ENCODE measurements at places on chromosomes 6 and 20.

DNA sequence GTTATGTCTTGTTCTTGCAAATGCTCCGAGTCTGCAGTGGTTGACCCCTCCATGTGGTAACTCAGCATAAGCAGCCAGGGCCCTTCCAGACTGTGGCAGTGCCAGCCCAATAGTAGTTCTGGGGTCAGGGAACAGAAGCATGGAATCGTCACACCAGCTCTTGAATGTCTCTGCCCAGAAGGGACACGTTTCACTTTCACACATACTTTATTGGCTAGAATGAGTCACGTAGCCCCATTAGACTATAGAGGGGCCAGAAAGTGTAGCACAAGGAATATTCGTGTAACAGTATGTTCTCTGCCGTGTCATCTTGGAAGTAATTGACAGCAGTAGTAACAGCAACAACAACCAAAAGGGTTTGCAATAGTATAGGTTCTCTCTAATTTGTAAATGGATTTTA is 254.7 kb downstream of the FARS2 start:
- no peak for DNase-seq

DNA sequence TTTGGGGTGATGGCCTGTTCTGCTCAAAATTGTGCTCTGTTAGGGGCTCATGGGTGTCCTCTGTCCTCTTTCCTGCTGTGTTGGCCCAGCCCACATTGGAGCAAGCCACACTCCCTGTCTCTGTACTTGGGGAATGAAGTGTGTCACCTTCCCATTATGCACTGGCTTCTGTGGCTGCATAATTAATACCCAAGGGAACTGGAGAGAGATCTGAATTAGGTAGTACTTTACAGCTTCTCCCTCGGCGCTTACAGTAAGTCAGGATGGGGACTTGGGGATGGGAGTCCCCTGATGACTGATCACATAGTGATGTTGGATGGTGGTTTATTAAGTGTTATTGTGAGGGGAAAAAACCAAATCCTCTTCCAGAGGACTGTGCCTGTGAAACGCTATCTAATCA is 116.6 kb downstream of the FOXO3 start:
- no peak for DNase-seq

DNA sequence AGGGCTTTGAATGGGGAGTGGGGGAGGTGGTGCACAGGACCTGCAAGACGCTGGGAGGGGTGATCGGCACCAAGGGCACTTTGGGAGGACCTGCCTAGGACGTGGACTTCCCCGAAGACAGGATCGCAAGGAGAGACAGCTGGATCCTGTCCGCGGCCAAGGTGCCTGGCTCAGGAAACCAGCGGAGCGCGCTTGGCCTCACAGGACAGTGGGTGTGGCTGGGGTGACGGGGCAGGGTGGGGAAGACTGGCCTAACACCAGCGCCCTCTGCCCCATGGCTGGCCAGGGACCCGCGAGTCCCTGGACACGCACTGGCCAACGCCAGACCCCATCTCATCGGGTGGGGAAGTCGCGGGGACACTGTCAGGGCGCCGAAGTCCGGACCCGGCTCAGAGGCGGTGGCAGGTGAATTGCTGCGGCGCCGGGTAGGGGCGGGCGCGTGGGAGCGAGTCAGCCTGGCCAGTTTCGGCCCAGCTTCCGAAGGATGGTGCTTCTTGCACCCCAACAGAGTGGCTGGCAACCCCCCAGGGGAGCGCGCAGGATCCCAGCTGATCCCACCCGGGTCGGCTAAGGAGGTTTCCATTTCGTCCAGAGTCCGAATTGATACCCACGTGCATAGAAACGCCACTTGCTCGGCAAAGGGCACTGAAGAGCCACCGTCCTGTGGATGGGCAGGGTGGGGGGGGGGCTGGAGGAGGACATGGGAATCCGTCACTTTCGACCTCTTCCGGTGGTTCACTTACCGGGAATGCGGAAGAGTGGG is 785 bp upstream of the THBD start:
- DNase-seq, result no peak

- DNase-seq, result peak; percentile 70
Observed at GRCh38 chr6:26595669-26596269, 984 bp upstream of the ABT1 start.

DNA sequence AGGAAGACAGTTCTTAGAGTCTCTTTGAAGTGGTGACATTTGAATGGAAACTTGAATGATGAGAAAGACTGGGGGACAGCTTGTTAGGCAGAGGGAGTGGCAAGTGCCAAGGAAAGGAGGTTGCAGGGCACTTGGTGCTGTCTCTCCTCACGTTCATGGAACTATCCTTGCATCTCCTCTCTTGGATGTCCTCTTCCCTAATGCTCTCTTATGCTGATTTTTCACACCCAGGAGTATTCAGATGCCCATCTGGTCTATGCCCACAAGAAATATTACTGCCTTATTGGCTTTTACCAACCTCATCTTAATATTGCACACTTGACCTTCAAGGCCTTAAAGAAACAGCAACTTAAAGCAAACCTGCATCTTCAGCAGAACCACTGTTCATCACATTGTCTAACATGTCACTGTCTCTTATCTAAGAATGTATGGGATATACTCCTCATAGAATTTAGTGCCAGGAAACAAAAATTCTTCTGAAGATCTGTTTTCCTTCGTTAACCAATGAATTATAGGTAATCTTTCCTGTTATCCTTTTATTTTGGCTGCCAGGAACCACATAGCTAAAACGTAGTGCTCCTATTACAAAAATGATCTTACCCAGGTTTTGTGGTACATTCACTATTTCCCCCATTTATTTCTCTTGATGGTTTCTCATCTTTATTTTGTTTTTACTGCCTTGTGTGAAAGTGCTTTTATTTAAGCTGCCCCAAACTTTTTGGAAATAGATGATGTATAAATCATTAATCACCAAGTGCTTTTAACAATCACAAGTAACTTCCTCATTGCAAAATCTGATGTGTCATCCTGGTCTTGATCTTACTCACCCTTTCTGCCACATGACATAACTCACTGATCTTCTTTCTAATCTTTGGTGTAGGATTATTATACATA is 12.8 kb downstream of the RGS17 start:
- DNase-seq, result peak; percentile 88

DNA sequence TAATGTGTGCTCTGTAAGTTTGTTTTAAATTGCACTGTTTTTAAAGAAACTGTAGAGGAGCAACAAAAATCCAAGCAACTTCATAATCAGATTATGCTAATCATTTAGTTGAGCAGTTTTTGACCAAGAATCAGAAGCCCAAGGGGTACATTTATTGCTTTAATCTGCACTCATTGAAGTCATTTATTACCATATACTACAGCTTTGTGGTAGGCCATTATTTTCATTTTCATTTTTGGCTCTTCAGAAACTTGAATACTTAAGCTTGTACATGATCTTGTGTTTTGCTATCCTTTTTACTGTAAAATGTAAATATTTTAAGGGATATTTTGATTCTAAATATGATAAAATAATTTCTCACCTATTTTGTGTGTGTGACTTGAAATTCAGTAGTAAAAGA is 78.5 kb downstream of the PHF3 start:
- no peak for DNase-seq

GRCh38 chr6:31162463-31163165 is 4.2 kb downstream of the TCF19 start:
- no peak for DNase-seq

DNA sequence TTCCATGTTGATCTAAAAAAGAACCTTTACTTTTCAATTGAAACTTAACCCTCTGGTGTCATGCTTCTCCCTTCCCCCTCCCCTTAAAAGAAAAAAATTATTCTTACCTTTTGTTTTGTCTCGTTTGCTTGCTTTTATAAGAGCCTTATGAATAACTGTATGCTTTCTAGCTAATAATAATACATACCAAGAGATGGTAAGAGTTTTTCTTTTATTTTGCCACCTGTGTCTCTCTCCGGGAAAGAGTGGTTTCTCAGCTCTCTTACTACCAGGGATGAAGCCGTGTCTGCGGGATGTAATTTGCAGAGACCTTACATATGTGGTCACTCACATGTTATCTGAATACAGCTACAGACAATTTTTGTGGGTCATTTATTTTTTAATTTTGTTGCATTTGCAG is 7.7 kb downstream of the STX16 start:
- no peak for DNase-seq

DNA sequence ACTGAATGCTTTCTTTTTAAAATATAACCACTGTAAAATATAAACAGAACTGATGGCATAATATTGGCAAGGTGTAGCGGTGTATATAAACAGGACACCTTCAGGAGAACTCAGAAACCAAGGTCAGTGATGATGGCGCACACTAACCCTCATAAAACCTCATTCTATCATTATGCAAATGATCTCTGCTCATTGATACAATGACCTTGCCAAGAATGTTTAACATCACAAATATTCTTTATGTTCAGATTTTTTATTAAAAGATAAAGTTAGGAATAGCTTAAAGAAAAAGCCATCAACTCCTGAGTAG is 48.6 kb upstream of the DST start:
- DNase-seq, result no peak

DNA sequence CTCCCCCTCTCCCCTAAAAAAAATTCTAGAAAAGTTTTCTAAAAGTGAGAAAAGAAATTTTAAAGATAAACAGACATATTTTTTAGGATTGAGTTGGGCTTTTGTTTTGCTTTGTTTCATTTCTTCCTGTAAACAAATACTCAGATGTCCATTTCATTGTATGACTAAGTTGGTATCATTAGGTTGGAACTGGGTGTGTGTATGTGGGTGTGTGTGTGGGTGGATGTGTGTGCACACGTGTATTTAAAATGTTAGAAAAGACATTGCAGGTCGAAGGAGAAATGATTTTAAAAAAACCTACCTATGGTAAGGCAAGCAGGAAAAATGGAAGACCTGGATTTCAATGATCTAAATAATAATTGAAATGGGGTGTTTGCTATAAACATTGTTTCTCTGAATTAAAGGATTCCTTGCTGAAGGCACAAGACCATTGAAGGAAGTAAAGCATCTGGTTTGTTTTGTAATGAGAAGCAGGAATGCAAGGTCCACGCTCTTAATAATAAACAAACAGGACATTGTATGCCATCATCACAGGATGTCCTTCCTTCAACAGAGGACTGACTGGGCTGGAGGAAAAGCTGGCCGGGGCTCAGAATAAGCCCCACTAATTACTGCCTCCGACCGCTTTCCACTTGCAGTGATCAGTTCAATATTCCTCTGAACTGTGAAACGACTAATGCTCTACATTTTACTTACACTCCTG is 996 bp upstream of the PRDM1 start:
- DNase-seq, result no peak

- no peak for DNase-seq
Observed at GRCh38 chr6:16663901-16664300, 97.4 kb downstream of the ATXN1 start.

GRCh38 chr6:20313960-20314530 is 87.6 kb upstream of the E2F3 start:
- no peak for DNase-seq

DNA sequence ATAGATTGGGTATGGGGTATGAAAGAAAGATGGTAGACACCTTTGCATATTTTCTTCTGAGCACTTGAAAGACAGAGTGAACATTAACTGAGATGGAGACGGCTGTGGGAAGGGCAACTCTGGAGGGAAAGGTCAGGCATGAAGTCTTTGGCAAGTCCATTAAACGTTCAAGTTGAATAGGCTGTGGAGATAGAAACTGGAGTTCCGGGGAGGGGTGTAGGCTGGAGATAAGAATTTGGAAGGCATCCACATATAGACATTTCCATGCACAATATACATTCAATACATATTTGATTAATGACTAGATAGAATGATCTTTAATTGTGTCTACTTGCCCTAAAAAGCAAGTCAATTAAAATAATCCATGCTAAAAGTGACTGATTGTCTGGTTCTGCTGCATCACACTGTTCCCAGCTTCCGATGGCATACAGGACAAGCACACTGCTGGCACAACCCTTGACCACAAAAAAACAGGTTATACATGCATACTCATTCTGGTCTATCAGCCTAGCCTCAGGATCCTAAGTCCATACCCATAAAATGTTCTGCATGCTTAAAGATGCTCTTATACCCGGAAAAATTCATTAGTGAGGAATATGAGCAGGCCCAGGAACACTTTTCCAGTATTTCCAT is 1.9 kb upstream of the MYLK4 start:
- no peak for DNase-seq

GRCh38 chr6:14088600-14089192 is 28.9 kb upstream of the CD83 start:
- DNase-seq, result no peak

GRCh38 chr20:37394543-37395409 is 48.8 kb downstream of the SRC start:
- no peak for DNase-seq

GRCh38 chr20:47843886-47844567 is 58.7 kb upstream of the SULF2 start:
- DNase-seq, result peak; percentile 3

DNA sequence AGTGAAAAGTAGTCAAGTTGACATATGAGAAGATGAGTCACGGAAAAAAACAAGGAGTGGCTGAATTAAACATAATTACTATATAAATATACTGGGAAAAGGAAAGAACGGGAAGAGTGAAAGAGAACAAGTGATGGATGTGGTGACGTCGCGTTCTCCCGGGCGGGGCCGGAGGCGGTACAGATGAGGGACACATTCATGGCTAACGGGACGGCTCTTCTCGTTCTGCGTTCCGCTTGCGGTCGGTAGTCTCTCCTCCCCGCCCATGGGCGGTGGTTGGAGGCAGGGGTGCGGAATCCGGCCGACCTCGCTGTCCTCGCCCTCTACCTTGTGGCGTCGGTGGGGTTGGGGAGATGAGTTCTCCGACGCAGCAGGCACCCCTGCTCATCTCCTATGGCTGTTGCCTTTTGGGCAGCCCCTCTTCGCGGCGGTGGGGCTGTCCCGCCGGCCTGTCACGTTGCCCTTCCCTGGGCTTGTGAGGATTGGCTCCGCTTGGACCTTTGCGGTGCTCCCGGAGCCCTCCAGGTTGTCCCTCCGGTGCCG is 22.5 kb downstream of the HLA-G start:
- DNase-seq, result no peak

DNA sequence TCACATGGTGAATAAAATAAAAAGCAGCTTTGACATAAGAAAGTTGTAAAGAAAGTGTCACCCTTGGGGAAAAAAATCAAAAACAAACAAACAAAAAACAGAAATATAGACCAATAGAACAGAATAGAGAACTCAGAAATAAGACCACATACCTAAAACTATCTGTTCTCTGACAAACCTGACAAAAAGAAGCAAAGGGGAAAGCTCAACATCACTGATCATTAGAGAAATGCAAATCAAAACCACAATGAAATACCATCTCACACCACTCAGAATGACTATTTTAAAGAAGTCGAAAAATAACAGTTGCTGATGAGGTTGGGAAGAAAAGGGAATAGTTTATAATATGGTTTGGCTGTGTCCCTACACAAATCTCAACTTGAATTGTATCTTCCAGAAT is 159.1 kb downstream of the TINAG start:
- no peak for DNase-seq

- DNase-seq, result no peak
Observed at GRCh38 chr6:108904741-108905140, 56.5 kb downstream of the ARMC2 start.

DNA sequence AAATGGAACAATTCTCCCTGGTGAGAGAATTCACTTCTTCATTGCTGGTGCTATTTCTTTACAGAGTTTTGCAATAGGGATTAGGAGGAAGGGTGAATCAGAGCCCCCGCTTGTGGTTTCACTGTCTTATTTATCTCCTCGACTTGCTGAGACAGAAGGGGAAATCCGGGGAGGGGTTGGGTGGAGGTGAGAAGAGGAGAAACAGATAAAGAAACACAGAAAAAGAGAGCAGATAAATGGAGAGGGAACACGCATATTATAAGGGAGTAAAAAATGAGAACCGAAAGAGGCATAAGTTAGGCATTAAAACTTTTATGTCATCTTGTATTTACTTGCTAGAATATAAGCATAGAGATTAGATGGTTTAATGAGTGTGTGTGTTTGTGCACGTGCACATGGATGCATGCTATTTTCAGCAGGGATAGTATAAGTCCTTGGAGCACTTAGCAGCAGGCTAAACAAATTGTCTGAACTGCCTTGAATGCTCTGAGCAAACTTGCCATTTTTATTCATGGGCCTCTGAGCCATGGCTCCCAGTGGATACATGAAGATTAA is 105.0 kb downstream of the OLIG3 start:
- peak; percentile 46 for DNase-seq
